ENCODE measurements at places on chromosomes 4 and X. TPM values are rescaled to one million over a fixed set of nuclear protein-coding genes. Genes with fewer than 3 reads are reported as not detected.

Gene POU3F4
- 0.40 TPM for polyA plus RNA-seq

DNA sequence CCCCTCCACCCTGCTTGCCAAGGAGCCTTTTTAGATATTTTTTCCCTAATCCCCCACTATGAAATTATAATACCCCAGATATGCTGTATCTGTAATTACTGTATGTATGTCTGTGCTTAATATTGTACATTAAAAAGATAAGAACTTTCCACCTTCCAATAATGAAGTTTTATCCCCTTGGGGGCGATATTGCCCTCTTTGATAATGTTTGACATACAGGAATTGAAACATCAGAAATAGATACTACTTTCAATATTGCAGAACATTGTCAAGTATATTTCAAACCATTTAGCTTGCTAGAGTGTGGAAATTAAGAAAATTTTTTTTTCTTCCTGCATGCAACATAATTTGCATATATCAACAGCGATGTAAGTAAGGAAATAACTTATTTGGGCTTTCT is 58.9 kb downstream of the NAF1 start:
- no peaks in the 10 kb centered on the region for H3K27me3 ChIP-seq
- H3K27ac ChIP-seq: no peak overlapping the region
- no peaks in the 10 kb centered on the region for H3K36me3 ChIP-seq
- H3K4me3 ChIP-seq: no peak overlapping the region
- H3K4me1 ChIP-seq: no peaks in the 10 kb centered on the region

DNA sequence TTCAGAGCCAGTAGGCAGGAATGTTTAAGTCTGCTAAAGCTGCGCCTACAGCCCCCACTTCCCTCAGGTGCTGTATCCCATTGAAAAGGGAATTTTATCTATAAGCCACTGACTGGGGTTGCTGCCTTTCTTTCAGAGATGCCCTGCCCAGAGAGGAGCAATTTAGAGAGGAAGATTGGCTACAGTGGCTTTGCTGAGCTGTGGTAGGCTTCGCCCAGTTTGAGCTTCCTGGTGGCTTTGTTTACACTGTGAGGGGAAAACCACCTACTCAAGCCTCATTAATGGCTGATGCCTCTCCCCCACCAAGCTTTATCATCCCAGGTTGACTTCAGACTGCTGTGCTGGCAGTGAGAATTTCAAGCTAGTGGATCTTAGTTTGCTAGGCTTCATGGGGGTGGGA is 67.7 kb upstream of the PRDM5 start:
- no peaks in the 10 kb centered on the region for H3K4me1 ChIP-seq
- H3K4me3 ChIP-seq: no peak overlapping the region
- H3K27ac ChIP-seq: no peak overlapping the region
- no peaks in the 10 kb centered on the region for H3K36me3 ChIP-seq

Gene MAGEC3
- polyA plus RNA-seq: not detected

Gene NDP
- 12.5 TPM for polyA plus RNA-seq

Gene HSFX1
- 1.1 TPM for polyA plus RNA-seq

DNA sequence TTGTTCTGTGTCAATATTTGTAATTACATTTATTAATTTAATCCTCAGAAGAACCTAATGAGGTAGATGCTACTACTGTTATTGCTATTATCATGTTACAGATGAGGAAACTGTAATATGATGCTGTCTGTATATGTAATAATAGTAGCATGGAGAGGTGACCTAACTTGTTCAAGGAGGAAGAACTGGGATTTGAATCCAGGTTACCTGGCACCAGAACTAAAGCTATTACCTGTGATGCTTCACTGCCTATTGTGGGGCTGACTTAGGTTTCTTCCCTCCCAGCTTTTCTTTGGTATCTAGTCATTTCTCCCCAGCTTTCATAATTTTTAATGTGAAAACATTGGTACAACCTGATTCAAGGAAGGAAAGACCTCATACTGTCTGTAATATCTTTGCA is 43.6 kb downstream of the RAPGEF2 start:
- DNase-seq: no peak
- H3K4me3 ChIP-seq: no peak overlapping the region
- H3K36me3 ChIP-seq: no peaks in the 10 kb centered on the region

DNA sequence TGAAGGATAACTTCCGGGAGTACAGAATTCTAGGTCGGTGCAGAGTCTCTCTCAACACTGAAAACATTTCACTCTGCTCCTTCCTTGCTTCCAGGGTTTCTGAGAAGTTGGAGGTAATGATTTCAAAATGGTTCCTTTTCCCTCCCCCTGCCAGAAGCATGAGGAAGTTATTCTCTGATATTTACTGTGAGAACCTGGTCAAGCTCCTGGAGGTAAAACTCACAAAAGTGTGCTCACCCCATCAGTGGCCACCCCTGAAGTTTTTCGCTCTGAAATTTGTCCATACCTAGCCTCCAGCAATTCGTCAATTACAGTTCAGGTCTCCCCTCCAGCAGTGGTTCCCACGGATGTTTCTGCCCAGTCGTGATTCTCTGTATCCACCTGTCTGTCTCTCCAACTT is 16.2 kb upstream of the MECP2 start:
- no peaks in the 10 kb centered on the region for H3K27me3 ChIP-seq
- H3K4me3 ChIP-seq: no peak overlapping the region
- no peaks in the 10 kb centered on the region for H3K36me3 ChIP-seq
- H3K4me1 ChIP-seq: no peaks in the 10 kb centered on the region
- DNase-seq: no peak

DNA sequence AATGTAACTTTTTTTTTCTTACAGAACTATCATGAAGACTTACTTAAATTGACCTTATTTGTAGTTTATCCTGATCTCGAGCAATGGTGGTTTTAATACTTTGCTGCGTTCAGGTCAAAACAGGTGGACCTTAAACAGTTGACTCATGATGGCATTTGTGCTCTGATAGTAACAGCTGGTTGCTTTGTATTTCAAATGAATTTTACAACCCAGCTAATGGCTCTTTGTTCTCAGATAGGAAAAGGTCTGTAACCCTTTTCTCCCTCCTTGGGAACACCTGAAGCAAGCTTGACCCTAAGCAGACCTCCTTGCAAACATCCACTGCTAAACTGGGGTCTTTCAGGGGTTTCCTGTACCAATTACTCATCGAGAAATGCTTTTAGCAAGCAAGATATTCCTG is 79.2 kb downstream of the F11 start:
- no peaks in the 10 kb centered on the region for H3K27me3 ChIP-seq

Gene SCML1
- 17.0 TPM for polyA plus RNA-seq

GRCh38 chr4:96504386-96504785 is 664.5 kb downstream of the PDHA2 start:
- no peak for DNase-seq
- H3K27me3 ChIP-seq: no peaks in the 10 kb centered on the region
- H3K4me3 ChIP-seq: no peak overlapping the region

Gene RADX
- polyA plus RNA-seq: 2.1 TPM

GRCh38 chr4:1775731-1776500 is 17.2 kb upstream of the FGFR3 start:
- no peak for DNase-seq
- H3K4me3 ChIP-seq: no peak overlapping the region
- H3K4me1 ChIP-seq: peaks cover 36% of the 10 kb centered on the region
- H3K27ac ChIP-seq: no peak overlapping the region

Gene KLKB1
- polyA plus RNA-seq: 8.8 TPM

DNA sequence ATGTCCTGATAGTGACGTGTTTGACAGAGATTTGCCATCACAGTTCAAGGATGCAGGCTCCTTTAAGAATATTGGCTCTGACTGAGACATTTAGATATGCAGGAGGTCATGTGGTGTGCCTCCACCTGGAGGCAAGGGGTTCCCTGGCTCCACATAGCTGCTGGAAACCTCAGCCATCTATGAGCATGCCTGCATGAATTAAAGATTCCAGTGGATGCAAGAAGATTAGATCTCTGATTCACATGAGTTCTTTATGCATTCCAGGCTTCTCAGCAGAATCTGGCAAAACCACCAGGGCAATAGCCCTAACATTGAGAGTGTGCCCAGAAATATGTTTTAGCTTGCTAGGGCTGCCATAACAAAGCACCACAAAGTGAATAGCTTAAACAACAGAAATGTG is 298.5 kb upstream of the AADAT start:
- H3K27me3 ChIP-seq: no peaks in the 10 kb centered on the region
- H3K4me3 ChIP-seq: no peak overlapping the region
- H3K36me3 ChIP-seq: no peaks in the 10 kb centered on the region
- DNase-seq: no peak
- H3K27ac ChIP-seq: no peak overlapping the region

DNA sequence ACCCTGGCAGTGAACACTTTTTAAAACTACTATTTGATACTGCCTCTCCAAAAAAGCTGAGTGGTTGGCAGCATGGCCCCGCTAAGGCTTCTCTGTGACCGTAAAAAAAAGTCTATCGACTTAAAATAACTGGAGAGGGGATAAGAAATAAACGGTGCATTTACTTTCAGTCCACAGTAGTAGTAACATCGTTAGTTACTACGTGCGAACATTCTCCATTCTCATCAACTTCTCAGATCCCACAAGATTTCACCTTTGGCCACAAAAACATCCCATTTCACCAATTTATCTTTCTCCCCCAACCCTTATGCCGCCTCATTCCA is 524 bp upstream of the EXOSC9 start:
- no peaks in the 10 kb centered on the region for H3K36me3 ChIP-seq
- H3K27me3 ChIP-seq: no peaks in the 10 kb centered on the region
- H3K4me1 ChIP-seq: peaks cover 6% of the 10 kb centered on the region
- peak overlapping the region; percentile 94 for H3K27ac ChIP-seq
- H3K4me3 ChIP-seq: peak overlapping the region; percentile 39
- DNase-seq: no peak

DNA sequence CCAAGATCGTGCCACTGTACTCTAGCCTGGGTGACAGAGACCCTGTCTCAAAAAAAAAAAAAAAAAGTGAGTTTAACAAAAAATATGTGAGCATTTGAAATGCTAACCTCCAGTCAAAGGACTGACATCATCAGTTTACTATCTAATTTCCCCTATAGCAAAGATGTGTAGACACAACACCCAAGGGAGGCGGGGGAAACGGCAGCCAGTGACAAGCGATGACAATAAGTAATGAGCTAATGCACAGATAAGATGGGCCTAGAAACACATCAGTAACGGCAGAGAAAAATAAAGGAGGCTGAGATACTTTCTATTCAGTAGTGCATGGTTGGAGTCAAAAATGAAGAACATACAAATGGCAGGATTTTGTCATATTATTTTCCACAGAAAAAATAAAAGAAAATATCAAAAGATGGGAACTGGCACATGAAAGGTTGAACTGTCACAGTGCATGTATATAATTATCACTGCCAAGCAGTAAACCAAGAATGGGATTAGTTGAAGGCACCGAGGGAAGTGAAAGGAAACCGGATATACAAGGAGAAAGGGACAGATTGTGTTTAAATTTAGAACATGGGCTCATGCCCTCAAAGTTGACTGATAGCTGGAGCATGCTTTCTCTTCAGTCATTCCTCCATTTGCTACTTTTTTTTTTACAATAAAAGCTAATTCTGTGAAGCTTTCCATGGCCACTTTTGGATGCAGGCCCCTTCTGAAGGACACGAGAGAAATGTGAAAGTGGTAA is 41.8 kb downstream of the IGFBP7 start:
- DNase-seq: no peak
- no peak overlapping the region for H3K4me3 ChIP-seq
- no peak overlapping the region for H3K27ac ChIP-seq
- H3K4me1 ChIP-seq: peaks cover 6% of the 10 kb centered on the region
- no peaks in the 10 kb centered on the region for H3K36me3 ChIP-seq

Gene SLC10A7
- 9.0 TPM for polyA plus RNA-seq

GRCh38 chr4:139241086-139241783 is 38.8 kb downstream of the MGARP start:
- no peak overlapping the region for H3K27ac ChIP-seq
- no peaks in the 10 kb centered on the region for H3K4me1 ChIP-seq
- DNase-seq: no peak
- no peak overlapping the region for H3K4me3 ChIP-seq
